ENCODE measurements at places on chromosomes 7 and 10.
A peak's percentile ranks its signal among the peaks of the same experiment; 100 is the strongest.

DNA sequence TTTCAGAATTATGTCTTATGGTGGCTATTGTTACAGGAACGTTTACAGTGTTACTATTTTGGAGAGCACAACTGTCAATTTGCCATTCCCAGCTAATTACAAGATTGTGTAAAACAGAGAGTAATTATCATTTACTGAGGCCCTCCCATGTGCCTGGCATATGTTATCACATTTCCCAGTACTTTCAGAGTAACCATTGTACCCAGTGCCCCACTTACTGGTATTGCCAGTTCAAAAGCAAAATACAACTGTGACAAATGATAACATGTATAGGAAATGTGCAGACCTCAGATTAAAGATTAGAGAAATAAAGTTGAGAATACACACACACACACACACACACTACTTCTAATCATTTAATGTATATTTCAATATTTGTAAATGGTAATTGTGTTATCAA, 572.5 kb downstream of the POM121L12 start:
- no peak for DNase-seq

DNA sequence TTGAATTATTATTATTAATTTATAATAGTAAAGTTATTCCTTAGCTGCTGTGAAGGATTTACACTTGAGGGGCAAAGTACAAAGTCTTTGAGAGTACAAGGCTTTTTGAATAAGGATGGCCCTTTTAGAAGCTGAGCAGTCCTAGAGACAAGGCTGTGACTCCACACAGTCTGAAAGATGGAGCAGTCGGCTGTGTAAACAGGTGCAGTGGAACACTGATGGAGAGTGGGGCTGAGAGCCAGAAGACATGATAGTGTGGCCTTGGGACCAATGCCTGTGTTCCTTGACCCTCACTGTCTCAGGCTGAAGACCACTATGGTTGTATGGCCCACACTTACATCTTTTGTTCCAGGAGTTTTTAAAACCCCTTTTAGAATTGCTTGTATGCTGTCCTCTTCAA, 311.2 kb upstream of the PHF14 start:
- no peak for DNase-seq

- peak; percentile 9 for DNase-seq
These were observed 314.8 kb downstream of the POM121L12 start for GRCh38 chr7:53350241-53350640.

- DNase-seq, result no peak
These were observed 18.8 kb downstream of the VSIR start for GRCh38 chr10:71754562-71754961.

DNA sequence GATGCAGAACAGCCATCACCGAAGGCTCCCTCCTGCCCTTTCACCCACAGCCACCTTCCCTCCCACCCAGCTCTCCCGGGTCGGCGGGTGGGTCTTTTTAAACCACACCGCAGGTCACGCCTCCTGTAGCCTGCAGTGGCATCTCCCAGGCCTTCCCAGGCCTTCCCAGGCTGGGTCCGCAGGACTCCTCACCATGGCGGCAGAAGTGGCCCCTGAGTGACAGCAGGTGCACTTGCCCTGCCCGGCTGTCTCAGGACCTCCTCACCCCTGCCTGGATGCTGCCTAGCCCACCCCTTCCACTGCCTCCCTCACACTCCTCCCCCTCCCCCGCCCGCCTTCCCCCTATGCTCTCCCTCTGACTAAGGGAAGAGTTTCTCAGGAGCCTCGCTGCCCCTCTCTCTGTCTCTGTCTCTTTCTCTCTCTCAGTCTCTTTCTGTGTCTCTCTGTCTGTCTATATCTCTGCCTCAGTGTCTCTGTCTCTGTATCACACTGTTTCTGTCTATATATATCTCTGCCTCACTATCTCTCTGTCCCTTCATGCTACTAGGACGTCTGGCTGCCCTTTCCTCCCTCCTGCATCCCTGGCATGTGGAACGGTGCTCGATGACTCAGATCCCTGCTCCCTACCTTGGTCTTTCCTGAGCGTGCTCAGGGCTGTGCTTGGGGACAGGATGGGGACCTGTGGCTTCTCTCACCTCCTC, 57.5 kb downstream of the GLRX3 start:
- no peak for DNase-seq
